ENCODE measurements at places on chromosomes 5 and 9. TPM values are rescaled to one million over a fixed set of nuclear protein-coding genes. Genes with fewer than 3 reads are reported as not detected.

DNA sequence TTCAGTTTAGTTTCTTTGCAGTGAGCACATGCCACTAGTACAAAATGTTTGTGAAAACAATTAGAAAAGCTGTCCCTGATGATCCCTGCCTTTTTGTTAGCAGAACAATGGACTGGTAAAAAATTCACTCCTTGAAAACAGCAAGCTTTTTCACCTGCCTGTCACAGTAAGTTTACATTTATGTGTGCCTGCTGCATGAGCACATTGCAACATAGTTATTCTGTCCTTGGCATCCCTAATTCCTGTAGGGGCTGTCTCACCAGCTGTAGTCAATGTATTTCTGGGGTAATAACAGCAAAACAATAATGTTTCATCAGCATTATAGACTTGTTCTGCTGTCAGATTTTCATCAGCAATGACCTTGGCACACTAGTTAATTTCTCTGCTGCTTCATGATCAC is 11.6 kb upstream of the ZNF367 start:
- H3K36me3 ChIP-seq, result no peaks in the 10 kb centered on the region
- no peak for DNase-seq
- no peaks in the 10 kb centered on the region for H3K4me1 ChIP-seq
- H3K27me3 ChIP-seq, result no peaks in the 10 kb centered on the region
- no peak overlapping the region for H3K27ac ChIP-seq

DNA sequence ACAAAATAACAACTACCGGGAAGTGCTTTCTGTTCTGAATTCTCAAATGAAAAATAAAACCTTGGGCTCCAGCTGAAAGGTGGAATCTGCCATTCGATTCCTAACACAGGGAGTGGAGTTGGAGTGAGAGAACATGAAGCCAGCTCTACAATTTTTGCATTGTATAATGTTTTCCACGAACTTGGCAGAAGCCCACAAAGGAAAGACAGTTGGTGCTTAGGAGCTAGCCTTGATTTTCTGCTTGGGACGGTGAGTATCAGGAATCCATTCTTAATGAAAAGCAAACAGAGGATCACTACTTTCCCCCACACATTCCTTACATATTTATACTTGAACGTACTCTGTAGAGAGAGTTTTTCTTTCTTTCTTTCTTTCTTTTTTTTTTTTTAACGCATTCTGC is 74.2 kb upstream of the FBXL7 start:
- H3K4me3 ChIP-seq, result no peak overlapping the region
- peak overlapping the region; percentile 58 for H3K27ac ChIP-seq
- H3K27me3 ChIP-seq, result no peaks in the 10 kb centered on the region

GRCh38 chr5:56006094-56006493 is 11.3 kb upstream of the IL6ST start:
- no peaks in the 10 kb centered on the region for H3K36me3 ChIP-seq
- no peaks in the 10 kb centered on the region for H3K4me1 ChIP-seq
- H3K4me3 ChIP-seq, result no peak overlapping the region
- no peak overlapping the region for H3K27ac ChIP-seq
- no peaks in the 10 kb centered on the region for H3K27me3 ChIP-seq
- no peak for DNase-seq

DNA sequence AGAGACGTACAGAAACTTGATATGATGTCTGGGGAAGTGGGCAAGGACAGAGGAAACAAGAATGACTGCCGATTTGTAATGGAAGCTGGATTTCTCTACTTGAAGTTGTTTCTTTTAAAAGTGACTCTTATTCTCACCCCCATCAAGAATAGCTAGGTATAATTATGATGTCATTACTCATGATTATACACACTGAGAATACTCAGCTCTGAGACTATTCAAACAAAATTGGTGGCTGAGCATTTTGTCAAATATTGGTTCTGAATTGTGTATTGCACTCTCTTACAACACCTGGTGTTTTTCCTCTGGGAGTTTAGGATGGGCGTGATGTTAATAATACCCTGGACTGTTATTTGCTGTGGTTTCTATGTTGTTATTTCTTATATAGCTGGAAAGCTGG is 46.3 kb downstream of the MAST4 start:
- H3K27ac ChIP-seq, result no peak overlapping the region
- no peaks in the 10 kb centered on the region for H3K36me3 ChIP-seq
- no peaks in the 10 kb centered on the region for H3K27me3 ChIP-seq
- H3K4me1 ChIP-seq, result no peaks in the 10 kb centered on the region
- H3K4me3 ChIP-seq, result no peak overlapping the region

GRCh38 chr9:106862821-106863720 is at the start of gene ZNF462:
ZNF462 (plus strand) TSS chr9:106863166; CDS start chr9:106923384, 60,218 bp downstream.
- no peaks in the 10 kb centered on the region for H3K36me3 ChIP-seq
- H3K4me3 ChIP-seq, result peak within 1 kb of the TSS; percentile 64
- no peaks in the 10 kb centered on the region for H3K27me3 ChIP-seq
- peaks cover 18% of the 10 kb centered on the region for H3K4me1 ChIP-seq
- peak; percentile 55 for DNase-seq

- H3K4me3 ChIP-seq, result no peak overlapping the region
- H3K27me3 ChIP-seq, result no peaks in the 10 kb centered on the region
- H3K27ac ChIP-seq, result no peak overlapping the region
- no peaks in the 10 kb centered on the region for H3K36me3 ChIP-seq
Measured at GRCh38 chr9:80492221-80492620, 920.5 kb downstream of the TLE4 start.

DNA sequence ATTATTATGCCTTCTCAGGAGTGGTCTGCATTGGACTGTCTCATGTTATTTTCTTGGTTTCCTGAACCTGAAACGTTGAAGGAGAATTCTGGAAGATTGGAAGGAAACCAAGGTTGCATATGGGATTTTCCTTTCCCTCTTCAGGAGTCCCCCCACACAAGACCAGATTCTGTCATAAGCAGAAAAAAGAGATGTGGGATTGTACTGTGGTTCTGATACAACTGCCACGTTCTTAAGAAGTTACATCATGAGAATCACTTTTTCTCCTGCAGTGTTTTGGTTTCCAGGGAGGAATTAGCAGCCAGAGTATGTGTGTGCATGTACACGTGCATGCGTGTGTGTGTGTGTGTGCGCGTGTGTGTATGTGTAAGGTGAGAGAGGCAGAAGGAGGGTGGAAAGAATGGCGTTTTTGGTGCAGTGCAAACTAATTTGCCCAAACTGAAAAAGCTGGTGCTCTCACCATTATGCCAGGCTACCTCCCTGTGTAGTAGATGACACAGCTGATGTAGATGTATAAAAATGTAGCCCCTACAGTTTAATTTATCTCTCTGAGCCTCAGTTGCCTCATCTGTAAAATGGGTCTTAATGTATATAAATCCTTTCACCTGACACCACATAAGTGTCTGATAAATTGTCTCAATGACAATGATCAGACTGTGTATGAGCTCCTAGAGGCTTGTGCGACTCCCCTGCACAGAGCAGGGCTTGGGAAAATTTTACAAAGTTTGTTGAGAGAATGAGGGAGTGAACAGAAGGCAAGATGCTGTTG is 38.6 kb downstream of the RALGPS1 start:
- H3K36me3 ChIP-seq, result no peaks in the 10 kb centered on the region
- DNase-seq, result no peak
- H3K27me3 ChIP-seq, result no peaks in the 10 kb centered on the region
- no peak overlapping the region for H3K4me3 ChIP-seq
- H3K4me1 ChIP-seq, result peaks cover 19% of the 10 kb centered on the region
- no peak overlapping the region for H3K27ac ChIP-seq

DNA sequence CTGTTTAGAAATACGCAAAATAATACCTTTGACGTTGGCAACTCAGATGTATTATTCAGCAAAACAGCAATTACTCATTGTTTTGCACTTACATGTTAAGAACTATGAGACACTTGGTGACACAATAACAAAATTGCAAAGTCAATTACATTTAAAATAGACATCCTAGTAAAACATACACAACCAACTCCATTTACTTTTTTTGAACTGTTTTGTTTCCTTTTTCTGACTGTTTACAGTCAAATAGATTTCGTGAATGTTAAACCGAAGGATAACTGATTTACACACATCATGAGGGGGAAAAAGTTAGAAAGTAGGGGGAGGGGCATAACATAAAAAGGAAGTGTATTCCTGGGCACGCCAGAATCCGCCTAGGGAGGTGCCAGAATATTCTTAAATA is 220.1 kb downstream of the MEF2C start:
- no peak for DNase-seq
- H3K4me3 ChIP-seq, result no peak overlapping the region
- peaks cover 15% of the 10 kb centered on the region for H3K4me1 ChIP-seq
- no peak overlapping the region for H3K27ac ChIP-seq
- H3K27me3 ChIP-seq, result peaks cover 70% of the 10 kb centered on the region

- DNase-seq, result no peak
- H3K27ac ChIP-seq, result no peak overlapping the region
- H3K4me3 ChIP-seq, result no peak overlapping the region
- H3K27me3 ChIP-seq, result no peaks in the 10 kb centered on the region
- no peaks in the 10 kb centered on the region for H3K36me3 ChIP-seq
Measured at GRCh38 chr9:16637218-16637617, 233.3 kb downstream of the BNC2 start.

DNA sequence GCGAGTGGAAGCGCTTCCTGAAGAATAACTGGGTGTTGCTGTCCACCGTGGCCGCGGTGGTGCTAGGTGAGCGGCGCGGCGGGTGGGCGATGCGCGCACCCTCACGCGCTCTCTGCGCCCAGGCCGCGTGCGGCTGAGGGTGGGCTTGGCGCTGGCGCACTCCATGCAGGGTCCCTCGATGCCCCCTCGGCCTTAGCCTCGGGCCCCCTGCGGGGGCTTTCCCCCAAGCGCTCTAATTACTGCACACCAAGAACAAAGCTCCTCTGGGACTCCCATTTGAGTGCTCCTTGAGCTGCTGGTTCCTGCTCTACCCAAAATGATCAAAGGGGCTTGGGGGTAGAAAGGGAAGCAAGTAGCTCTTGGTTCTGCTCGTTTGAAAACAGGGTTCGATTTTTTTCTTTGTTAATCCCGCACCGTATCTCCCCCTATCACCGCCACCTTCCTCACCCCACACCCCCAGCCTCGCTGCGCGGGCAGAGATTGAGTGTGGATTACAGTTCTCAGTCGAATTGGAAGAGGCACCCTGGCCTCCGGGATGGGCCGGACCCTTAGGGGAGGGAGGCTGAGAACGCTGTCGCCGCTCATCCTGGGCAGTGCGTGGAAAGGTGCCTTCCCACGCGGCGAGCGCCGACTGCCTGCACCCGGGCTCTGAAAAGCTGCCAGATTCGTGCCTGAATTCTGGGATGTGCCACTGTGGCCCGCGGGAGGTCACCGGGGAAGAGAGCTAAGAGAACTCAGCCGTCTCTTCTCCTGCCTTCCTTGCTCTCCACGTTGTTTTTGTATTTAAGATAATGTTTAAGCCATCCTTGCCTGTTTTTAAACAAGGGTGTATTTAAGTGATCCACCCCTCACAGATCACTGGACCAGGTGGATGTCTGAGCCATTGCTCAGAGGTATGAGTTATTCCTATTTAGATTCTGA is 697 bp downstream of the SLC1A1 start:
- DNase-seq, result peak; percentile 40
- H3K27ac ChIP-seq, result peak overlapping the region; percentile 85
- H3K4me1 ChIP-seq, result peaks cover 50% of the 10 kb centered on the region
- H3K36me3 ChIP-seq, result no peaks in the 10 kb centered on the region

DNA sequence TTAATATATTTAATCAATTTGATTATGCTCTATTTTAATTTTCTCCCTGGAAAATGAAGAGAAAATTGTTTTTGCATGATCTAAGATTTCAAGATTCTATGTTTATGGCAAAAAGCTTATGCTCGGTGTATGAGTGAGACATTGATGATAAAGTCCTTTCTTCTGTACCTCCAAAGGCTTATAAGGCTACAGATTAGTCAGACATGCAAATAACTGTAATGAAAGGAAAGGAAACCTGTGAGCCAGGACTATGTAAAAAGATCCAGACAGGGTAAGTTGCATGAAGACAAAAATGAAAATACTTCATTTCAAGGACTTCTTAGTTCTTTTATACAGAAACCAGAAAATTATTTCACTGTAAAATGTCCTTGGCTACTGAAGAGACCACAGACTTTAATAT is 52.2 kb upstream of the EDIL3 start:
- no peak overlapping the region for H3K27ac ChIP-seq
- no peaks in the 10 kb centered on the region for H3K27me3 ChIP-seq
- H3K36me3 ChIP-seq, result no peaks in the 10 kb centered on the region

- no peaks in the 10 kb centered on the region for H3K27me3 ChIP-seq
- H3K27ac ChIP-seq, result no peak overlapping the region
- H3K36me3 ChIP-seq, result no peaks in the 10 kb centered on the region
- no peak for DNase-seq
Measured at GRCh38 chr5:179788193-179788854, 5.5 kb upstream of the LTC4S start.

GRCh38 chr9:127585161-127585819 is 26.8 kb upstream of the STXBP1 start:
- peak overlapping the region; percentile 13 for H3K27ac ChIP-seq
- H3K27me3 ChIP-seq, result no peaks in the 10 kb centered on the region
- no peaks in the 10 kb centered on the region for H3K36me3 ChIP-seq
- no peak for DNase-seq

DNA sequence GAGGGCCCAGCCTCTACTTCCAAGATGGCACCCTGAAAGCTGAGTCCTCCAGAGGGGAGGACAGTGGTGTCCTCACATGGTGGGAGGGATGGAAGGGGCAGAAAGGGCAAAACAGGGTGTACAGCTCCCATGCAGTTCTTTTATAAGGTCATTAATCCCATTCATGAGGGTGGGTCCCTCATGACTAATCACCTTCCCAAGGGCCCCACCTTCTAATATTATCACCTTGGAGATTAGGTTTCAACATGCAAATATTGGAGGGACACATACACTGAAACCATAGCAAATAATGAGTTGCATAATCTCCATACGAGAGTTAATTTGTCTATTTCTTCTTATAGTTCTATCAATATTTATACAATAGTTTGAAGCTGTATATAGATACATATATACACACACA is 5.8 kb upstream of the ZBTB43 start:
- H3K36me3 ChIP-seq, result no peaks in the 10 kb centered on the region
- H3K27me3 ChIP-seq, result no peaks in the 10 kb centered on the region
- H3K27ac ChIP-seq, result no peak overlapping the region
- no peak overlapping the region for H3K4me3 ChIP-seq
- no peaks in the 10 kb centered on the region for H3K4me1 ChIP-seq

DNA sequence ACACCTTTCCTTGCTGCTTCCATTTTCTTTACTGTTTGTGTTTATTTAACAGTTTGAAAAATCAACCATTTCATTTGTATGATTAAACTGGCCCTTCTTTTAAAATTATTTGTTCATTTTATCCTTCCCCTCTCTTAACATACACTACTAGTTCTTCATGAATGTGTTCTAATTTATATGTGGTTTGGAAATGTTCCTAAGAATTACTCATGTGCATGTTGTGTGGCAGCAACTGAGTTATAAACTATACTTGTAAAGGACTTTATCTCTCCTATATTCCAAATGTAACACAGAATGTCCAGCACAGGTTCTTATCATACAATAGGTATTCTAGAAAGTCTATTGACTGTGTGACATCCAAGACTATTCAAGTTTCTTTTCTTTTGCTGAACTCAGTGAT is 358.2 kb upstream of the MEF2C start:
- H3K36me3 ChIP-seq, result no peaks in the 10 kb centered on the region
- no peak for DNase-seq
- no peak overlapping the region for H3K27ac ChIP-seq
- H3K4me1 ChIP-seq, result no peaks in the 10 kb centered on the region
- no peaks in the 10 kb centered on the region for H3K27me3 ChIP-seq

SEMA5A gene
- 3.0 TPM for total RNA-seq

ITK gene
- total RNA-seq, result 2.6 TPM

SNAPC4 gene
- 7.0 TPM for total RNA-seq

MYORG gene
- 5.9 TPM for total RNA-seq

LOX gene
- total RNA-seq, result 34.2 TPM

PCDHA1 gene
- not detected for total RNA-seq

SPATA31C2 gene
- 0.13 TPM for total RNA-seq

TAS2R1 gene
- total RNA-seq, result not detected

VCP gene
- 226 TPM for total RNA-seq

KCNIP1 gene
- total RNA-seq, result not detected

BRD3 gene
- total RNA-seq, result 21.6 TPM

EMB gene
- total RNA-seq, result 59.7 TPM
